ENCODE measurements at places on chromosomes 5 and 9.

DNA sequence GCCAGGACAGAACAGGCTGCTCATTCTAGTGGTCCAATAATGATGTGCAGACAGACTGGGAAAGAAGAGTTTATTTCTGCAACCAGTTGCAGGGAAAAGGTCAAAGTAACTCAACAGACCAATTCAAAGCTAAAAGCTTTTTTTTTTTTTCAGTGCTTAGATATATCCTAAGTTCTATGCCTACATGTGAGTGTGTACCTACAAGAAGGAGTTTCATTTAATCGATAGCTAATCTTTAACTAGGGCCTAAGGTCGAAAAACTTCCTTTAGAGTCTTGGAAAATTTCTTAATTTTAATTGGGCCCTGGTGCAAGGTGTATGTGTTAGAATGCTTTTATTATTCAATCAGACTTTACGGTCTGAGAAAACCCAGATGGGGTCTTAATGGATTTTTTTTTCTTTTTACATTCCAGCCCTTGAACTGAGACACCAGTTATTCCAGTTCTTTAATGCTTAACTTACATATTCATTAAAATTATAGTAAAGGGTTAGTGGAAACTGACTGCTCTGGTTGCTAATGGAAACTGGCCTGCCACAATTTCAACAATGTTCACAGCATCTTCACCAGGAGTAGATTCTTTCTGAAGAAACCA, 365.3 kb downstream of the MTRR start:
- no peak for DNase-seq

- DNase-seq: peak; percentile 33
Observed at GRCh38 chr5:62007457-62007856, 298.5 kb upstream of the KIF2A start.

DNA sequence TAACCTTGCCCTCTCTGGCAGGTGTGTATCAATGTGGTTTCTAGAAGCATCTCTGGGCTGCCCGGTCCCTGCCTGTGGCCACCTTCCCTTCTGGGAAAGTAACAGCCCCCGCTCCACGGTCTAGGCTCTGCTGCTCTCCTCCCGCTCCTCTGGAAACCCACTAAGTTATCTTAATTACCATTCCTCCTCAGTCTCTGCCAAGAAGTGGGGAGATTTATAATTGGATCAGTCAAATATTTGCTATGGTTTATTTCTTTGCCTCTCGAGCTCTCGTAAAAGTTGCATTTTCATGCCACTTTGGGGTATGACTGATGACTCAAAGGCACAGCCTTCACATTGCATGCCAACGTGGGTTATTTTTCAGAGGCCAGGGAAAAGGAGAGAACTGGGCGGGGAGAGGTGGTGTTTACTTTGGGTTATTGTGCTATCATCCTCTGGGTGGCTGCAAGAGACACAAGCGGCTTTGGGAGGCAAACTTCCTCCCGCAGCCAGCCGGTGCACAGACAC, 205.3 kb upstream of the WWC1 start:
- no peak for DNase-seq

DNA sequence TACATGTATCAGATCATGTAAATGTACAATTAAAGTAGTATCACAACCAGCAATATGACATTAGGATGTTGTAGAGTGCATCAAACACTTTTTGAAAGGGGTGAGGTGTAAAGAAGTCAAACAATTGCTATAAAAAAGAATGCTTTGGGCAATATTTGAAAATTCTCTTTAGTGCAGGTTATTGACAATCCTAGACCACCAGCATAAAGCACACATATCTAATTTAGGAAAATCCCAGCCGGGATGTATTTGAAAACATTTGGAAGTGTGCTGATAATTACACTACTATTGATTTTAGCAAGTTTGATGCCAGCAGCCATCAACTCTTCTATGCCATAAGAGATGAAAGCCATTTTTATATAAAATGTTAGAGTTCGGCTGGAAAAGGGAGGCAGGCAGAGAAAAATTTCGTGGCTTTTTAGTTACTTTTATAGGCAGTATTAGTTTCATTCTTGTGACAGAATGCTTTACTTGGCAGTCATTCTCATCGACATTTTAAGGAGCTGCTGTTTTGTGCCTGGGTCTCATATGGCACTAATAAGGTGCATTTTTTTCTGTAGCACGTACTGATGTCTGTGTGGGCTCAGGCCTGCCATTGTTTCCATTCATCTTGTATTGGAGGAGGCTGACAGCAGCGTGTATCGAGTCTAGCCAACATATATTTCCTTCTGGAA, 285.7 kb downstream of the AOPEP start:
- DNase-seq: no peak

DNA sequence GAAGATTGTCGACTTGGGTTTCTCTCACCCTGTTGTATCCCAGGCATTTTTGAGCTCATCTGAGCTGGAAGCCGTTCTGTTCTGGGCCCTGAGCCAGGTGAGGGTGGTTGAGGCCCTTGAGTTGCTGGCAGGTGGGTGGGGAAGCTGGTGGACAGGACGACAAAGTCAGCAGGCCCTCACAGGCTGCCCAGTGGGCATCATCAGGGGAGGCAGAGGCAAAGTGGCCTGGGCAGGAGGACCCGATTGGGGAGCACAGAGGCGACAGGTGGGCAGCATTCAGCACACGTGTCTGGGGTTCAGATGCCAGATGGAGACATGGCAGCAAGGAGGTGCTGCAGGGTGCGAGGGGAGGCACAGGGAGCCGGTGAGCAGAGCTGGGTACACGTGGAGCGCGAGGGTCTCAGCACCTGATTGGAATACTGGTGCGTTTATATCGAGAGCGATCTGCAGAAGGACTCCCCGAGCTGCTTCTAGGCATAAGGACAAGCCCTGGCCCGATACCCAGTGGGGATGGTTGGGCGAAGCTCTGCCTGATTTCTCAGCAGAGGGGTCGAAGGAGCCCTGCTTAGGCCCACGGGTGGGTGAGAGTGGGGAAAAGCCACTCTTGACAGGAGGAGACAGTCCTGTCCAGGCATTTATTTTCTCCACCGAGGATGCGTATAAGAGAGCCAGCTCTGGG, 49.0 kb upstream of the SUSD3 start:
- no peak for DNase-seq

- DNase-seq: no peak
Observed at GRCh38 chr9:117470902-117471301, 56.0 kb upstream of the ASTN2 start.

- no peak for DNase-seq
Observed at GRCh38 chr9:101836021-101836420, 97.6 kb upstream of the GRIN3A start.

DNA sequence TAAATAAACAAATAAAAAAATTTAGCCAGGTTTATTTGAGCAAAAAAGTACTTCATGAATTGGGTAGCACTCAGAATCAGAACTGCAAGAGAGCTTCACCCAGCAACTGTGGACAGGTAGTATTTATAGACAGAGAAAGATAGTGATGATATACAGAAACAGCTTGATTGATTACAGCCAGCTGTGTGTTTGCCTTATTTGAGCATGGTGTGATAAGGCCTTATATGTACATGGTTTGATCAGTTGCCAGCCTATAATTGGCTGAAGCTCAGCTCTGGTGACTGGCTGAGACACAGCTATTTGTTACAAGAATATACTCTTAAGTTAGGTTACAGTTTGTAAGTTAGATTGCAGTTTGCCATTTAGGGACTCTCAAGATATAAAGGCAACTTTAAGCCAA, 34.3 kb upstream of the ARL15 start:
- no peak for DNase-seq

DNA sequence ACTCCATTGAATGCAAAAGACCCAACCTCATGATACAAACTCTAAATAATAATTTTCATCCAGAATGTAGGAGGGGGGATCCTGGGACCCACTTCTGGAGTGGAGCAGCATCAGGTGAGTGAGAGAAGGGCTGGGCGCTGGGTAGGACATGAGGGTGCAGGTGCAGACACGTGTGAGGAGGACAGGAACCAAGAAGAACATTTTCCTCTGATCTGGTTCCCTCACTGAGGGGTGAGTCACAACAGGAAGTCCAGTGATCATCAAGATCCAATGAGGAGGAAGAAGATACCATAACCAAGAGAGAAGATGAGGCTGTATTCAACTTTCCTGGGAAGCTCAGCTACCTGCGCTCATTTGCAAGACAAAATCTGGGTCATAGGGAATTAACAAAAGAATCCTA, 57.4 kb downstream of the SFXN1 start:
- peak; percentile 15 for DNase-seq

DNA sequence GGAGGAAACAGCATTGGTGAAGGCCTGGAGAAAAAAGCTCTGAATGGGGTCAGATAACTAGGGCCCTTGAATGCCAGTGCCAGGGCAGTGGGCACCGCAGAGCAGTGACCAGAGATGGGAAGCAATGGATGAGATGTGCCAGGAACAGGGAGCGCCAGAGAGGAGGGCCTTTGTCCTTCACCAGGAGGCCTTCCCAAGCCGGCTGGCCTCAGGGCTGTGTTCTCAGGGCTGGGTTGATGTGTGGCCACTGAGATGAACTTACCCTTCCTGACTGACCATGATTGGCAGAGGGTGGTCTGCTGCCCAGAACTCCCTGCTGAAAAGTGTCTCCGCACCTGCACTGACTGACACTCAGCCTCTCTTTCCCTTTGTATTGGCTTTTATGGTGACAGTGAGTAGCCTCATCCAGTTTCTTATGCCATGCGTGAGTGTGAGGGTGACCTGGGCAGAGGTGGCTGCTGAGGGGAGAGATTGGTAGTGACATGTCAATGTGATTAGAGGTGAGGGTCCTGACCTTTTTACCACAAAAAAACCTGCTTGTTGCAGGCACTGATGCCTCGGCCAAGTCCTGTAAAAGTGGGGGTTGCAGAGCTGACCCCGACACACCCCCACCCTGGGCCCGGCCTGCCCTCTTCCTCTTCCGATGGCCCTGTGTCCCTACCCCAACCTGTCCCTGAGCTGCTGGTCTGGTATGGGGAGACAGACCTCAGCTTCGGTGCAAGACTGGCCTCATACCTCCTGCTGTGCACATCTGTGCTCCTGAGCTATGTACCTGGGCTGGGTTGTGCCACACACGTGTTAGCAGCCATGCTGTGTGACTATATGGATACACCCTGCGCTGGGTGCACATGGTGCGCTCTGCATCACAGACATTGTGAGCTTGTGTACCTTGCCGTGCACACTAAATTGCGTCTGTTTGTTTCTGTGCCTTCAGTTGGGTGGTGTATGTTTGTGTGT, 57.1 kb upstream of the PSD2 start:
- no peak for DNase-seq

- no peak for DNase-seq
Observed at GRCh38 chr5:158140120-158140731, 281.3 kb upstream of the CLINT1 start.

- no peak for DNase-seq
Observed at GRCh38 chr5:92758552-92758951, 822.5 kb downstream of the NR2F1-AS1 start.

DNA sequence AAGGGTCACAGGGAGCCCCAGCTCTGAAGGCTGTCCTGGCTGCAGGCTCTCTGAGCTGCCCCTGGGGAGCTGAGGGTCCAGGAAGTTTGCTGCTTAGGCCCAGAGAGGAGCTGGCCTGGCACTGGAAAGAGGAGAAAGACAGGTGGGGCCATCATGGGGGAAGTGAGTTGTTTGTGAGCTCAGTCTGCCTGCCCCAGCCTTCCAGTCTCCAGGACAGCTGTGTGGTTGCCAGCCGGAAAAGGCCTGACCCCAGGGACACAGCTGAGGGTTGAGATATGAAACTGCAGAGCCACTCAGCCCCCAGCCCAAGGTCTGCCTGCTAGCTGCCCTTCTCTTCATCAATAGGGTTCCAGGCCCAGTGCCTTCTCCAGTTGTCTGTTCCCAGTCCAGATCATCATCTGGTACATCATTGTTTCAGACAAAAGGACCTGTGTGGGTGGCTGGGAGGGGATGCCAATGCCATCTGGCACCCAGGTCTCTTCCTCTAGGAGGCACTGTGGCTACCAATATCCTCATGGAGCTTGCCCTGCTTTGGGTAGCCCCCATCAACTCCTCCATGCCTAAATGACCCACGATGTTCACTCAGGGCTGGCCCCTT, 4.3 kb upstream of the DDX41 start:
- no peak for DNase-seq

- DNase-seq: no peak
Observed at GRCh38 chr5:138831703-138832102, 43.4 kb downstream of the LRRTM2 start.

DNA sequence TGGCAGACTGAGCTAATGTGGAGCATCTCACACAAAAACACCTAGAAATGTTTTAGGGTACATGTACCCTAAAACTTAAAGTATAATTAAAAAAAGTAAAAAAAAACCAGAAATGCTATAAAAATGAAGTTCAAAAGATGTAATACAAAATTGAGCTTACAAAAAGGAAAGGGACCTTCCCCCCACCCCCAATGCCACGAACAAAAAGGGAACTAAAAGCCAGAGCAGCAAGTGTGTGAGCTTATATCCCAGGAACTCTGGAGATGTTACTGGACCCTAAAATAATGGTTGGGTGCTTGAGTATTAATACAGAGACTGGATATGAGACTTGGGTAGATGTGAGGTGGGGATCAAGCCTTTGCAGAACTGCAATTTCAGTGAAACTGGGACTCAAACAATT, 11.0 kb downstream of the SPATA9 start:
- peak; percentile 50 for DNase-seq

DNA sequence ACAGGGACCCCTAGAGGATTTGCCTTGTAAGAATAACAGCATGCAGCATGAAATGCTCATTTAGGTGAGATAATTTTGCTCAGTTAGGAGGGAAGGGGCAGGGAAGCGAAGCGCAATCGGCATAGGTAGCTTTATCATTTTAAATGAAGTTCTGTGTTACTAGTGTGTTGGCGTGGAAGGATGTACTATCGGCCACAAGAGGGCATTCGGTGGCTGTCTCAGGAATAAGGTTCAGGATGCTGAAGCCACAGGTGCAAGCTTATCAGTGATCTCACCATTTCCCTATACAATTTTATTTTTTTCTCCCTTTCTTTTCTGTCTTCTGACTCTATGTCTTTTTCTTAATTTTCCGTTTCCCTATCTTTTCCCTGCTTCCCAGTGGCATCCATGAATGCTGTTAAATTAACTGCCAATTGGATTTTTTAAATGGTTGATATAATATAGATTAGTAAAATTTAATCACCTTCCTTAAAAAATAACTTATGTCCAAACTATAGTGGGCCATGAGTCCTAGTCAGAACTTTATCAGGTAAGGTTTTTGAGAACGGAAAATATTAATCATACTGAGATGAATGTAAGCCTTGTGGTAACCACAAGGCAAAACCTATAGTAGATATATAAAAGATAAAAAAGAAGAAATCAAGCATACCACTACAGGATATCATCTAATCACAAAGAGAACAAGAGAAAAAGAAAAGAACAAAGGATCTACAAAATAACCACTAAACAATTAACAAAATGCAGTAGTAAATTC, 1.2 kb upstream of the INSL6 start:
- peak; percentile 76 for DNase-seq

DNA sequence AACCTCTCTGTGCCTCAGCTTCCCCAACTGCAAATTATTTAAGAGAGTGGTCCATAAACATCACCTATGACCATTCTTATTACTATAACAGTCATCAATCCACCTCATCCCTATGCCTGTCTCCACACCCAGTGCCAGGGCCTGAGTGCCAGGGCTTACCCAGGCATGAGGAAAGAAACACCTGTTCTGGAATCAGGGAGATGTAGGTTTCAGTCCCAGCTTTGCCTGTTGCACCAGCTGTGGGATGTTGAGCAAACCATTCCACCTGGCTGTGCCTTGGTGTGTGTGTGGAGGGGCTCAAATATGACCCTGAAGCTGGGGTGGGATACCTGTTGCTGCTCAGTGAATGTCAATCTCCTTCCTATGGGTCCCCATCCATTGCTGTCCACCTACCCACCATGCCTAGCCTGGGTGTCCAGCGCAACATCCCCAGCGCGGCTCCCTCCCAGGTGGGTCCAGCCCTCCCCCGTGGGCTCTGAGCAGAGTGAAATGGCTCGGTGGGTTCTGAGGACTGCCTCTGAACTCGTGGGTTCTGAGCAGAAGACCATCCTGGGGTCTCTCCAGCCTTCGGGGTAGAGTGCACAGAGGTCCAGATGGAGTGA, 16.3 kb downstream of the AKNA start:
- no peak for DNase-seq

- DNase-seq: no peak
Observed at GRCh38 chr5:143636931-143637528, 174.9 kb upstream of the HMHB1 start.

All from NB4 (cell line).